ENCODE measurements at places on chromosomes 2 and 18.

DNA sequence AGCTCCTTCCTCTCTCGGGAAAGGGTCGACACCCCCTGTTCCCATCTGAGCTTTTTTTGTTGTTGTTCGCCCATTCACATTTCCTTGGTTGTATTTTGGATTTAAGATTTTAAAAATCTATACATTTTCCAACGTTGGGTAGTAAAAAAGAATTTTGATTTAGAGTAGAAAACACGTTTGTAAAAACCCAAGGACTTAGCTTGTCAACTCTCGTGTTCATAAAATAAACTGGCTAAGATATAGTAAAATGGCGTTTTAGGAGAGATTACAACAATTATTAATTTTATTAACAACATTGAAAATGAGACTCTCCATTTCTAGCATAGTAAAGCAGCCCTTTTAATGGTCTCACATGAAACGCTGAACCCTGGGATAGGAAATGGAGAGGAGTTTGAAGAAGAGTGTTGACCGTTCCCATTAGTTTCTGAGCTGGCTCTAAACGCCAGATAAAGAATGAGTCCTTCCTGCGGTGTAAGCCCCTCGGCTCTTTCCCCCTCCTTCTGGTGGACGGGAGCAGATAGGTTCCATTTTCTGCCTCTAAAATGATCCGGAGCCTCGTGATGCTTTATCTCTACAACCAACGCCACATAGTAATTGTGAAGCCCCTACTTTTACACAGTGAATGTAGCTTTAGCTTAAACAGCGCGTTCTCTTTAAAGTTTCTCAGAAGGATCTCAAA lies 24.0 kb upstream of the ZNF516 start:
- no peak for DNase-seq

GRCh38 chr2:216013080-216013909 lies at the start of gene MREG:
Gene MREG (minus strand): TSS chr2:216013551. CDS start chr2:216013327, 224 bp downstream.
- DNase-seq = peak; percentile 87

DNA sequence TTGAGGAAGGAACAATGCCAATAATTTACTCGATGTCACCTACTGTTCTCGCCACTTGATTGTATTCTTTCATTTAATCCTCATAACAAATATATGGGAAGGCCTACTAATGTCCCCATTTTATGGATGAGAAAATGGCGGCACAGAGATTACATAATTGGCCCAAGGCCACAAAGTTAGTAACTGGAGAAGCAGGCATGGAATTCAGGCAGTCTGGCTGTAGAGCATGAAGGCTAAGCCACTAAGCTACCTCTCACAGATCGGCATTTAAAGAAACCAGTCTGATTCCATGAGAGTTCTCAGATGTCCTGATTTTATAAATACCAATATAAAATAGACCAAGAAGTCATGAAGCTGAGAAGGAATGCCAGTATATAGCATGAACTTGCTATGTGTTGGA lies 121.8 kb upstream of the EPAS1 start:
- no peak for DNase-seq

GRCh38 chr2:3171564-3172264 lies 205.9 kb downstream of the EIPR1 start:
- no peak for DNase-seq

DNA sequence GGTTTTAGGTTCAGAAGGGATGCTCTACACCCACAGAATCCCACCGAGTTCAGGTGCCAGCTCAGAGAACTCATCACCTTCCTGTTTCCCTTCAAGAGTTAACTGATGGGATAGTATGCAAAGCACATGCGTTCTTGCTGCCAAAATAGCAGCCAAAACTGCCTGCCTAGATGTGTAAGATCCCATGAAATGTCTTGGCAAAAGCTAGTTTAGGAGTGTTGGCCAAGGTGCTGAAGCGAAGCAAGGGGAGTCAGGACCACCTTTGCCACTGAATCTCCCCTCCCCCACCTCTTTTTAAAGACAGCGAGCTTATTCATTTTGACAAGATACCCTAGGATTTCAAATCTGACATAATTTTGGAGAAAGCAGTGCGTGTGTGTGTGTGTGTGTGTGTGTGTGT lies 2.1 kb downstream of the DOCK10 start:
- DNase-seq = no peak

DNA sequence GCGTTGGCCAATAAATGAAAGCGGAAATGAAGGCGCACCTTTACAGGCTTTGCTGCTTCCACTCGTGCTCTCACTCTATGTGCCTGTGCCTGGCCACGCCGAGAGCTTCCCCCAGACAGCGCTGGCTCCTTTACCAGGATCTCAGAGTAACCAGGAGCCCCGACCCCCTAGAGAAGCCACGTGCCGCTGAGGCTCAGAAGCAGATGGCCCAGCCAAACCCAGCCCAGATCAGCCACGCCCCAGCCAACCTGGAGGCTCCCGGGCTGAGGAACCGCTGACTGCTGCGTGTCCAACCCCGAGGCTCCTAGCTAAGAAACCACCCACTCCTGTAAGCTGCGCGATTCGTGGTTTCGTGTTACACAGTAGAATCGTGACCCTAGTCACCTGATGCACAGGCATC lies 199.3 kb downstream of the NCK2 start:
- DNase-seq = no peak

- no peak for DNase-seq
Observed at GRCh38 chr2:97348265-97348664, 235.3 kb downstream of the ANKRD36 start.

- DNase-seq = no peak
Observed at GRCh38 chr18:29928081-29928480, 1114.5 kb downstream of the DSC3 start.

DNA sequence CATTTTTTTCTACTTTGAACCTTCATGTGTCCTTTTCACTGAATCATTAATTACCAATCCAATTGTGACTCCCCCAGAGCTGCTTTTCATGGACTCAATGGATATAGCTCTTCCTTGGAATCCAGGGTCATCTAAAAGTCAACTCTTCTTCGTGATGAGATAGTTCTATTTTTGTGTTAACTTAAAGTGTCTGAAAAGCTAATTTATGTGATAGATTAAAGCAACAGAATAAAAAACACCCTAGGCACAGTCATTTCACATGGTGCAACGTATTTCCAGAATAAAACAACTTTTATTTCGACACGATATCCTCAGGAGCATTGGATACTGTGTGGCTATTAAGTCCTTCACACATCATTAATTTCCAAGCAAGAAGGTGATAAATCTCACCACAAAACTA lies 250.6 kb upstream of the SPHKAP start:
- no peak for DNase-seq

GRCh38 chr2:26245810-26246209 lies 1.1 kb downstream of the HADHB start:
- no peak for DNase-seq

DNA sequence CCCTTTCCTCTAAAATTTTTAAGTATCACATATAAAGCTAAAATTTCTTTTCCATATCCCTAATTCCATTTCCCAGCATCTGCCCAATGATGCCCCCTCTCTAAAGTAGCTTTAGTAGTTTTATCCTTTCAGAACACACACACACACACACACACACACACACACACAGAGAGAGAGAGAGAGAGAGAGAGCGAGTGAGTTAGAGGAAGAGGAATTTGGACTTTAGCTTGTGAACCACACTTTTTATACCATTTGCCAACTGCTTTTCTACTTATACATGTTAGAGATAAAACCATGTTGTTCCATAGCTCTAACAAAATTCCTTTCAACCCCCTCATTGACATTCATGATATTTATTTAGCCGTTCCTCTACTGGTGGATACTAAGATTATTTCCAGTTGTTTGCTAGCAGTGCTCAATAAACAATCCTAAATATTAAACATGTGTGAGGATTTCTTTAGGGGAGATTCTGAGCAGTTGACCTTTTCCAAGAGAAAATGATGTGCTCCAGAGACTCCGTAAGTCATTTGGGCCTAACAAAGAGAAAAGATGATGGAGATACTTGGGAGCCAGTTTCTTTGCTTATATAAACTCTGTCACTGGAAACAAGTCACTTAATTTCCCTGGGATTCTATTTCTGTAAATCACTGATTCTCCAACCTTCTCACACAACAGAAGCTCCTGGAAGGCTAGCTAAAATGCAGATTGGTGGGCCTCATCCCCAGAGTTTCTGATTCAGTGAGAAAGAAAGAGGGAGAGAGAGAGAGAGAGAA lies 229.7 kb upstream of the SP5 start:
- no peak for DNase-seq

GRCh38 chr18:74499633-74500032 lies 3.5 kb downstream of the CNDP2 start:
- DNase-seq = no peak

GRCh38 chr2:2237563-2237962 lies 93.5 kb downstream of the MYT1L start:
- no peak for DNase-seq

GRCh38 chr2:216842636-216843035 lies 17.2 kb downstream of the TNP1 start:
- no peak for DNase-seq

- no peak for DNase-seq
Observed at GRCh38 chr2:29259221-29259620, 144.0 kb downstream of the CLIP4 start.

GRCh38 chr2:108591163-108591562 lies 56.9 kb downstream of the LIMS1 start:
- no peak for DNase-seq

GRCh38 chr2:180334514-180334913 lies 327.4 kb upstream of the CWC22 start:
- DNase-seq = no peak

Data from type B pancreatic cell (in vitro differentiated cells).